8988T (cell line): ENCODE measurements at places on chromosomes 5 and 9.
A peak's percentile ranks its signal among the peaks of the same experiment; 100 is the strongest.

DNA sequence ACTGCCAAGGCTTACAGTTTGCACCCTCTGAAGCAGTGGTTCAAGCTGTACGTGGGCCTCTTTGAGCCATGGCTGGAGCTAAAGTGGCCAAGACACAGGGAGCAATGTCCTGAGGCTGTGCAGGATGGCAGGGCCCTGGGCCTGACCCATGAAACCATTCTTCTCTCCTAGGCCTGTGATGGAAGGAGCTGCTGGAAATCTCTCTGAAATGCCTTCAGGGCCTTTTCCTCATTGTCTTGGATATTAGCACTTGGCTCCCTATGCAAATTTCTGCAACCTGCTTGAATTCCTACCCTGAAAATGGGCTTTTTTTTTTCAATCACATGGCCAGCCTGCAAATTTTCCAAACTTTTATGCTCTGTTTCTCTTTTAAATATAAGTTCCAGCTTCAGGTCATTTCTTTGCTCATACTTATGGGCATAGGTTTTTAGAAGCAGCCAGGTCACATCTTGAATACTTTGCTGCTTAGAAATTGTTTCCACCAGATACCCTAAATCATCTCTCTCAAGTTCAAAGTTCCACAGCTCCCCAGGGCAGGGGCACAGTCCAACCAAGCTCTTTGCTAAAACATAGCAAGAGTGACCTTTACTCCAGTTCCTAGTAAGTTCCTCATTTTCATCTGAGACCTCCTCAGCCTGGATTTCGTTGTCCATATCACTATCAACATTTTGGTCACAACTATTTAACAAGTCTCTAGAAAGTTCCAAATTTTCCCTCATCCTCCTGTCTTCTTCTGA lies 138.3 kb downstream of the OSTF1 start:
- DNase-seq: no peak

GRCh38 chr9:111948951-111949350 lies 52.3 kb downstream of the UGCG start:
- no peak for DNase-seq

DNA sequence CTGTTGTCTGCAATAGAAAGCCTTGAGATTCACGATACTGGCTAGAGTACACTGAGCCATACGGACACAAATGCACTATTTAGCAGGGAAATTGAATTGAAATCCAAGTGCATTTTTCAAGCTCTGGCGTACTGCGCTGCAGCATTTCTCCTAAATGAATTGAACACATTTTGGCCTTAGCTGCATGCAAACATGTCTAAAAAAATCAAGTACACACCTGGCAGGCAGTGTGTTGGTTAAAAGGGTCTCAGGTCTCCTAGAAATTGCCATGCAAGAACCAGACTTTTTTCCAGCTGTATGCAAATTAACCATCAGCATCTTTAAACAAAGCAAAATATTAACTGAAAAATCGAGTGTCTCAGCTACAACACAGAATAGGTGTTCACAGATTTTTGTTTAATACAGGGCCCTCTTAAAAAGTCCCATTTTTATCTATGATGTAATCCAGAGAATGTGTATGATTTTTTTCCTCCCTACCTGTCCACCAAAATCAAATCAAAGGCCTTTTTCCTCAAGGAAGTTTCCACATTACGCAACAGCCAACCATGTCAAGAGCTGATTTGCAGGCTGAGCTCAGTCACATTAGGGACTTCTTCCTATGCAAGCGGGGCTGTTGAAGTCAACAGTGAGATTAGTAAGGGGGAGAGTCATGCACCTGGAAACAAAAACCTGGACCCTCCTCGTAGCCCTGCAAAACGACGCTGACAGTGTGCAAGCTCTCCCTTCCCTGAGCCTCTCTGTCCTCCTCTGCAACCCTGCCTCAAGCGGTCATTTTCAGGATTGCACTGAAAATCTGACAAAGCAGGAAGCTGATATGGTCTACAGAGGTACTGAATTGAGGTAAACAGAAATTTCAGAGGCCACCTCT lies 14.1 kb upstream of the SFXN1 start:
- no peak for DNase-seq

DNA sequence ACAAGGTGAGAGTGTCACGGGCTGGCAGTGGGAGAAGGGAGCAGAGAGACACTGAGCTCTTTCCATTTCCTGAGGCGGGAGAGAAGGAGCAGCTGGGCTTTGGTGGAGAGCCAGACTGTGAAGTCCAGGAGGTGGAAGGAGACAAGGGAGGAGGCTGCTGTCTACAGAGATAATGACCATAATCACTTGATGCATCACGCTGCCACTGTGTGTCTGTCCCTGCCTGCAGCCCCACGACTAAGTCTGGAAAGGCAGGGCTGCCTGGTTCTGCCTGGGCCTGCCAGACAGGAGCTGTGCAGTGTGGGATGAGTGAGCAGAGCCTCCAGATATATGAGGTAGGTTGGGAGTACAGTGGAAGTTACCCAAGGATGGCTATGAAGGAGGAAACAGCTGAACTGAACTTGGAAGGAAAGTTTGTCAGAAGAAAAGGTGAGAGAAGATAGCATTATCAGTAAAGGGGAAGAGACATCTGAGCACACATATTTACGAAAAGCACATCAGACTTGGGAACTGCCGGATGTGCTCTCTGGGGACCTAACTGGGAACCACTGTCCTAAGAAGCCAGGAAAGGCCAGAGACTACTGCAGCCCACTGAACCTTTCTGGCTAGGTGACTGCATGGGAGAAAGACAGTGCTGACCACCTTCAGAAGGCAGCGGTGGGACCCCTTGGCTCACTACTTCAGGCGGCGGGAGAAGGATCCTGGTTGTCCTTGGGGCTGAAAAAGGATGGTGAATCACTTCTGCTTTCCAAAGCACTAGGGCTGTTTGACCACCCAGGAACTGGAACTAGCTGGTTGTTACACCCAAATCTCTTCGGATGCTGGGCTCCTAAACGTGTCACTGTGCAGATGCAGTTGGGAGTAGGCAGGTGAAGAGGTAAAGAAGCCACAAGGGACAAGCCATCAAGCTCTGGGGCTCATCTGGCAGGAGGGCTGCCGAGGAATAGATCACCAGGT lies 12.8 kb upstream of the DDX41 start:
- DNase-seq: no peak

GRCh38 chr5:32735512-32735911 lies 24.4 kb downstream of the NPR3 start:
- no peak for DNase-seq

GRCh38 chr5:150529555-150529954 lies 21.6 kb downstream of the NDST1 start:
- DNase-seq: no peak

GRCh38 chr5:148457183-148457620 lies 73.4 kb downstream of the FBXO38 start:
- no peak for DNase-seq

- no peak for DNase-seq
Measured at GRCh38 chr5:55469839-55470238, 64.9 kb downstream of the PLPP1 start.

GRCh38 chr9:33234511-33235467 lies 5.2 kb upstream of the SPINK4 start:
- DNase-seq: no peak

DNA sequence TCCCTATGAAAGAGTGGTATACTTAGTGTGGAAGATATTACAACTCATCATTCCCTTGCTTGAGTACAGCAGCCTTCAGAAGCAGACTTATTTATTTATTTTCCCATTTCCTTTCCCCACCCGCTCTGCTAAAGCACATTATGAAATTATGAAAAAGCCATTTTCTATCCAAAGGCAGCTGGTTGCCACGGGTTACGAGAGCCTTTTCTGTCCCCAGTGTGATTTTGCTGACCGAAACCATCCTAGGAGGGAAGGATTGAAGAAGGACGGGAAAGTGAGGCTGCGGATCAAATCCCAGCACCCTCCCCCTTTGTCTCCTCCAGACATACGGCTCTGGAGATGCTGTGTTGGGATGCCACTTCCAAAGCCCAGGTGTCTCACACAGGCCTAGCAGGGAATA lies 246.9 kb downstream of the TLR4 start:
- DNase-seq: no peak

DNA sequence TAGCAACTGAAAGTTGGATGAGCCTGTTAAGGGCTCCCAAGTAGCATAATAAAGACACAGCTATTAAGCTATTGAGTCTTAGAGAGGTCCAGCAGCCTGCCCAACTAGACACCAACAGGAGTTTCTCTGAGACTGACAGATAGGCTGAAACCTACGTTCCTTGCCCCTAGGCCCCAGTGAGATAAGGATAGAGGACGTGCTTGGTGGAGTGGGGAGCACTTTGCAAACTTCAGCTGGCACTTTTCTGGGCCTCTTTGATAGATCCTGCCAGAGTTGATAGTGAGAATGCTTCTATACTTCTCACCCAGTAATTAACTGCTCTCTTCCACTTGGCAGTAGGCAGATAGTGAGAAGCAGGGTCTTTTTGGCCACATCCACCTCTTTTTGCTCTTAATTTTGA lies 20.8 kb upstream of the CTNNA1 start:
- DNase-seq: no peak

- no peak for DNase-seq
Measured at GRCh38 chr9:129583308-129584038, 37.4 kb downstream of the C9orf50 start.

DNA sequence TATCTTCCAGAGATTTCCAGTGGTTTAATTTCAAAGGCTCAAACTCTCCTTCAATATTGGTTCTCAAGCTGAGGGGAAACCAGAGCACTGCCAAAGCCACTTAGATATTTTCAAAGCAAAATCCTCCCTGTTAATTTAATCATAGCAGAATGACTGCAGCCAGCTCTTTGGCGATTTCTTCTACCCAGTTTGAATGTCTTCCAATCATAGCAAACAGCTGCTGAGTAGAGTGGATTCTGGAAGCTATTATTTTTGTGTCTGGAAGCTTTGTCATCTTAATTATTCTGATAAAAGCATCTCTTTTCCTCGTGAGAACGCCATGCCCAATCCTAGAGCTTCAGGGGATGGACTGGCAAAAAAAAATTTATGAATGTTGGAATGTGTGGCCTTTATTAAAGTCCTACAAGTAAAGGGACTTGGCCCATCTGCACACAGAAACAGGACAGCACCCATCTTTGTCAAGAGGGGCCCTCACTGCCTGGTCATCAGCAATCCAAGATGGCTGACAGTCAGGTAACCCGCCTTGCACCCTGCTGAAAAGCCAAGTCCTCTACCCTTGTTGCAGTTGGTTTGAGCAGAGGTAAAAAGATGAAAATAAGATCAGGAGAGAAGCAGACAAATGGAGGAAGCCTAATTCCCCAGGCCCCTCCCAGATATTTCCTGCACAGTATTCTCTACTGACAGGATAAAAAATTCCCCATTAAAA lies 125.1 kb downstream of the SUSD1 start:
- no peak for DNase-seq

DNA sequence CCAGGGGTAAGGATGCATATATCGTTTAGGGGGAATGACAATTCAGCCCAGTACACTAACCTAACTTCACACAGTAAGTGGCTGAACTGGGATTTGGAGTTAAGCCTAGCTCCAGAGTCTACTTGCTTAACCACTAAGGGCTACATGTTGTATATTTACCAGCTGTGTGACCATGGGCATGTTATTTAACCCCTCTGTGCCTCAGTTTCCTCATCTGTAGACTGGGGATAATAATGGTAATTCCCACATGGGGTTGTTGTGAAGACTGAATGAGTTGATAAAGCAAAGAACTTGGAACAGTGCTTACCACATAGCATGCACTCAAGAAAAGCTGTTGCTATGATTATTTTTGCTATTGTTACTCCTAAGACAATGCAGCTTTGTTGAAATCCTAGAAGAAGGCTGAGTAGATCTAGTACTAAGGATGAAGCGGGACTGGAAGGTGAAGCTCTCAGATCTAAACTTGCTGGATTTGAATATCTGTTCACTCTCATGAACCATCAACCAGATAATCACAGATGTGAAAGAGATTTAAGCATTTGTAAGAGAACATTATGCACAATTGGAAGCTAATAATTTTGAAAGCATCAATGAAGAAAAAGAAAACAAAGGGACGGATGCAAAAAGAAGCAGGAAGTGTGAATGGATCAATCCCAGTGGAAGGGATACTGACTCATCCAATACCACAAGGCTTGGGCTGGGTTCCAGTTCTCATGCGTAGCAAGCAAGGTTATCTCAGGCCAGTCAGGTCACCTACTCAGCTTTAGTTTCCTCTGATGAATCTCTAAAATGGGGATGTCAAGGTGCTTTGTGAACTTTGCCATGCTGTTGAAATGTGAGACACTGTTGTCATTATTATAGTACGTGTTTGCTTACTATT lies 78.5 kb upstream of the TBC1D2 start:
- no peak for DNase-seq

DNA sequence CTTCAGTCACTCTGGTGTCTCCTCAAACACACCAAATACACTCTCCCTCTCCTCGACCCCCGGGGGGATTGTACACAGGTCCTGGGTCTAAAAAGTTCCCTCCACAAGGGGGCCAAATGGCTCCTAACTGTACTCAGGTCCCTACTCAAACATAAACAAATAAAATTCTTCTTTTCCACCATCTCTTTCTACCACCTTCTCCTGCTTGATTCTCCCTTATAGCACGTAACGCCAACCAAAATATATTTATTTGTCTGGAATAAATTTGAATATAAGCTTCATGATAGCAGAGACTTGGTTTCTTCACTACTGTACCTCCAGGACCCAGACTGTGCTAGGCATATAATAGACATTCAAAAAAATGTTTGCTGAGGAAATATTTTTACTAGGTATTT lies 21.4 kb downstream of the ZNF608 start:
- DNase-seq: no peak

DNA sequence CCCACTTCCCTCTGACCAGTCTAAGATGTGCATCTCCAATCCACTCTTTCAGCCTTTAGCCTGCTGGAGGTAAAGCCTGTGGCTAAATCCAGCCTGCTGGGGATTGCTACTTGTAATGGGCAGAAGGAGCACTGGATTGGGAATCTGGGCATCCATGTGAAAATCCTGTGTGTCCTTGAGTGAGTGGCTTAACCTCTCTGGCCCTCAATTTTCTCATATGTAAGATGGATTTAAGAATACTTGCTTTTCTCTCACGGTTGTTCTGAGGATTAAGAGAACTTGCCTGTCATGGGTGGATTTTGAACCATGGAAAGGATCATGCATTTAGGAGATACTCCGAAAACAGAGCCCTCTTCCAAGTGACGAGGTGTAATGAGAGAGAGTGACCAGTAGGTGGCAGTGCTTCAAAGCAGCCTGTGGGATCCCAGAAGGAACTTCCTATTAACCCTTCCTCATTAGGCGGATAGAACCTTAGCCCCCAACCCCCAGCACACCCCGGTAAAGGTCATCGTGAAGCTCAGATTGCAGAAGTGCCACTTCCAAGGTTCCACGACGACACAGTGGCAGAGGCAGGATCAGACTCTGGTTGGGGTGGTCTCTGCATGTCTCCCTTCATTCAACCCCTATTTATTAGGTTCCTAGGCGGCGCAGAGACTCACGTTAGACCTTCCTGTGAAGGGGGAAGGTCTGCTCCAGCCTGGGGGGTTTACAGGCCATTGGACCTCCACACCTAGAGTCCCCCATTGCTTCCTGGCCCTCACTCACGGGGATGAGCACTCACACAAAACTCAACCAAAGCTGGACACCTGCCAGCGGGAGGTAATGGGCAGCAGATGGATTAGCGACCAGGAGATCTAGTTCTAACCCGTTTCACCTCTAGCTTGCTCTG lies 68.7 kb upstream of the ZNF618 start:
- peak; percentile 49 for DNase-seq

DNA sequence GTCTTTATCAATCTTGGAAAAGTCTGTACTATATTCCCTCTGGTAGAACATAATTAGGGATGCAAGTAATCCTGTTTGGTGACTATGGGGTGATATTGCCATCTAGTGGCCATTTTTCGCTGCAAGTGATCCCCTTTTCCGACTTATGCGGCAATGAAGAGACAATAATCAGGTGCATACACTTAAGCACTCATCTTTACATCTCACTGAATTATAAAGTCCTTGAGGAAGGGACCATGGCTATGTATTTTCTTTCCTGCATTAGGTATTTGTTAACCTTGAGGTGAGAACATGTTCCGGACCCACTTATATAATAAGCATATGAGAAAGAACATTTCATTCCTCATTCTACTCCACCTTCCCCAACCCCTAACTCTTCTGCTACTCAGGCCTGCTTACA lies 19.6 kb upstream of the LIX1 start:
- no peak for DNase-seq
